ENCODE measurements at places on chromosomes 5 and 9.

DNA sequence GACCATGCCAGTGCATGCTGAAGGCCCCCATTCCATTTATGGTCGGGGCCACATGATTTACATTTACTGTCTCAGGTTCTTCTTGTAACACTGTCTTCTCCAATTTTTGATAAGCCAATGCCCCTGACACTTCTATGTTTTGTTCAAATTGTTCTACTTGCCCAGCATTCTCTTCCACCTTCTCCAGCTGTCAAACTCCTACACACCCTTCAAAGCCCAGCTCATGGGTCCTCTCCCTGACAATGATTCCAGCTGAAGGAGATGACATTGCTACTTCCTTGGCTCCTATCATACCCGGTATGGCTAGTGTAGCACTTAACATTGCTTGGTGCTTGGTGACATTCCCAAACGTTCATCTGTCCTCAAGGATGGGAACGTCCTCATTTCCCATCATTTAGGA lies 41.1 kb upstream of the KCNMB1 start:
- H3K4me3 ChIP-seq: no peak overlapping the region
- H3K27me3 ChIP-seq: no peaks in the 10 kb centered on the region
- H3K36me3 ChIP-seq: no peaks in the 10 kb centered on the region
- no peaks in the 10 kb centered on the region for H3K4me1 ChIP-seq
- H3K27ac ChIP-seq: no peak overlapping the region
- DNase-seq: no peak

DNA sequence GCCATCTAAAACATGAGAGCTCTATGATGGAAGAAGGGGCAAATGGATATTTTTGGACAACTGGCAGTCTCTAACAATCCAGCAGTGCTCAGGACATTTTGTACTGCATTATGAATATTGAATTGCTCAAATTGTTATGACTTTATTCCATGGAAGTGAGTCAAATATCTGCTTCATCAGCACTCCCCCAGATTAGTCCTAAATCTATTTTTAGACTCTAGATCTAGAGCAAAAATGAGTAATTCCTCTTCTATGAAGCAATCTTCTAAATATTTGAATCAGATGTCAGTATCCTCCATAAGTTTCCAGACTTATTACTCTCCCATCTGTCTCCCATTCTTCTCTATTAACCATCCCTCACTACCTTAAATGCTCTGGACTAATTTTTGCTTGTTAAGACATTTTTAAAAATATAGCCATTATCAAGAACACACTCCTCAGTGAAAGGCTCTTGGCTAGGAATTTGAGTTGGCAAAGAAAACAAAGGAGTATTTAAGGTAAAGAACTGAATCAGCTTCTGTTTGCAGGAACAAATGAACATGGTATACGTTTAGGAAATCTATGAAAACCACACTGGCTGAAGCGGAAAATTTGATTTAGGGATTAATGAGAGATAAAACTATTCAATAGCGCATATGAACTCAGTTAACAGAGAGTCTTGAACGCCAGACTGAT lies 300.9 kb downstream of the MCTP1 start:
- no peaks in the 10 kb centered on the region for H3K36me3 ChIP-seq
- no peaks in the 10 kb centered on the region for H3K4me1 ChIP-seq
- H3K27ac ChIP-seq: no peak overlapping the region
- no peaks in the 10 kb centered on the region for H3K27me3 ChIP-seq
- DNase-seq: no peak
- no peak overlapping the region for H3K4me3 ChIP-seq

DNA sequence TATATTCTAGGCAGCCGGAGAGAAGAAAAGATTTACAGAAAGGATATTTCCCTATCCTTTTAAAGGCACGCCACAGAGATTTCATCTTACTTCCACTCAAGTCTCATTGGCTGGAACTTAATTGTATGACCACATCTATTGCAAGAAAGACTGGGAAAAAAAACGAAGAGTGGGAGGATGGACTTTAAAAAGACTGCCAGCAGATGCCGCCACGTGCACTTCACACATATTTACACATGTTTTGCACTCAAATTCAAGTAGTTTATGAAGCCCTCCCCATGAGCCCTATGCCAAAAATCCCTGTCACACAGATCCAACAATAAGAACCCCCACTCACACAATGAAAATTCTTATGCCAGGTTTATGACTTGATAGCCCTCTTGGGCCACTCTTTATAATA lies 138.5 kb upstream of the TYRP1 start:
- DNase-seq: peak; percentile 6
- H3K36me3 ChIP-seq: no peaks in the 10 kb centered on the region
- no peak overlapping the region for H3K4me3 ChIP-seq
- no peaks in the 10 kb centered on the region for H3K27me3 ChIP-seq

DNA sequence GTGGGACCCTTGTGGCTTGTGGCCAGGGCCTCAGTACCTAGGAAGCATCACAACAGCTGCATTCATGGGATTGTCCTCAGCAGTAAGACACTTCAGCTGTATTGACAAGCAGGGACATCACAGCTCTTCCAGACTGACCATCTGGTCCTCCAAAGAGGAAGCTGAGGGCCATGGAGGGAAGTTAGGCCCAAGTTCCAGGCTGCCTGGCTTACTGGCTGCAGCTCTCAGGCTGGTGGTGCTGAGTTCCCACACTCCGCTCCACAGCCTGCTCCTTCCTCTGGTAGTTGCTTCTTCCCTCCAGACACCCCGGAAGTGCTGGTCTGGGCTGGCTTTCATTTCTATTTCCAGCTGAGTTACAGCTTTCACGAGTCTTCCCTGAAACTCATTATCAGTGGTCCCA lies 5.7 kb upstream of the STING1 start:
- H3K4me3 ChIP-seq: no peak overlapping the region
- no peak overlapping the region for H3K27ac ChIP-seq
- H3K27me3 ChIP-seq: no peaks in the 10 kb centered on the region
- H3K4me1 ChIP-seq: no peaks in the 10 kb centered on the region

- no peak overlapping the region for H3K27ac ChIP-seq
- no peaks in the 10 kb centered on the region for H3K4me1 ChIP-seq
- no peaks in the 10 kb centered on the region for H3K27me3 ChIP-seq
Measured at GRCh38 chr5:128974567-128974966, 9.3 kb downstream of the SLC27A6 start.

- H3K4me1 ChIP-seq: no peaks in the 10 kb centered on the region
- no peak overlapping the region for H3K4me3 ChIP-seq
- no peak overlapping the region for H3K27ac ChIP-seq
- H3K36me3 ChIP-seq: no peaks in the 10 kb centered on the region
- H3K27me3 ChIP-seq: no peaks in the 10 kb centered on the region
Measured at GRCh38 chr5:118628660-118629354, 359.5 kb downstream of the DTWD2 start.

DNA sequence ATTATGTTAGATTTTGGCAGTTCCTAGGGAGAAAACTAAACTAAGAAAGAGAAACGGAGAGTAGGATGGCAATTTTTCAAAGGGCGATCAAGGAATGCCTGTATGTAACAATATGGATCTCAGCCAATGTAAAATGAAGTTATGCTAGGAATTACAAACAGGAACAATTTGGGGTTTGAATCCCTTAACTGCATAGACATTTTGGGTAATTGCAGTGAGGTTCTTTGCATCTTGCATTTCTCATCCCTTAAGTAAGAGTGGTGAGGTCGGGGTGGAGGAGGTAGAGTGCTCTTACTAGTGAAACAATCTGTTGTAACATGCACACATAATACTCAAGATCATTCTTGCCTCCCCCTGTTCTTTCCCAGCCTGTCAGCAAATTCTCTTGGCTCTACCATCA lies 137.6 kb downstream of the NPR3 start:
- H3K36me3 ChIP-seq: no peaks in the 10 kb centered on the region
- H3K27me3 ChIP-seq: no peaks in the 10 kb centered on the region
- H3K27ac ChIP-seq: no peak overlapping the region
- H3K4me1 ChIP-seq: no peaks in the 10 kb centered on the region

DNA sequence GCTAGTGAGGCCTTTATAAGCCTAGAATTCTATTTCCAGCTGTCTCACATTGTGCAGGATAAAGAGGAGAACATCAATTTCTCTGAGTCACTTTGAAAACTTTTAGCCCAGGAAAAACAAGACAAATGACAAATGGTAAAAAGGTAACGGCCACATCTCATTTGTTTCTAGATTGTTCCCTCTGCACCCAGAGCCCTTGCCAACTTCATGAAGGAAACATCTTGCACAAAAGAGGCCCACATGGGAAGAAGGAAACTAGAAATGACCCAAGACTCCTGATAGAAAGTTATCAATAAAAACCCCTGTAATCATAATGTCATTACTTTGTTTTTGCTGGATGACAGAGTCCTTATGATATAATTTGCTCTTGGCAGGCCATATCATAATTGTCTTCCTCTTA lies 5.3 kb downstream of the DPYSL3 start:
- no peak for DNase-seq
- no peaks in the 10 kb centered on the region for H3K27me3 ChIP-seq
- H3K27ac ChIP-seq: no peak overlapping the region
- H3K36me3 ChIP-seq: no peaks in the 10 kb centered on the region

DNA sequence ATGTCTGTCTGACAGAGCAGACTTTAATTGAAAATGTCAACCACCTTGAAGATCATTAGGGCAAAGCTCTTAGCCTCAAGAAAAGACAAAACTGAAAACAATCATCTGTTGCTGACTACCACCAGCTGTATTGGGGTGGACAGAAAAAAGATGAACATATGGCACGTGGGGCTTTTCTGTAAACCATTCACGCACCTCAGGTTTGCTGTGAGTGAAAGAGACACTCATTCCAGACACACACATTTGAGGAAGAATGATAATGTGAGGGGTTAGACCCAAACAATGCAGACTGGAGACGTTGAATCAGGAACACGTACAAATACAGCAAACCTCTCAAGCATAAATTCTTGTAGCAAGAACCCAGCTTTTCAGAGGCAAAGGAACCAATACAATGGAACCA lies 158.7 kb downstream of the EBF1 start:
- H3K4me3 ChIP-seq: no peak overlapping the region
- H3K4me1 ChIP-seq: no peaks in the 10 kb centered on the region
- H3K27ac ChIP-seq: no peak overlapping the region
- no peak for DNase-seq

GRCh38 chr5:93626801-93627200 lies 43.8 kb downstream of the NR2F1 start:
- no peak overlapping the region for H3K4me3 ChIP-seq
- no peaks in the 10 kb centered on the region for H3K36me3 ChIP-seq
- H3K4me1 ChIP-seq: no peaks in the 10 kb centered on the region
- no peak overlapping the region for H3K27ac ChIP-seq
- H3K27me3 ChIP-seq: no peaks in the 10 kb centered on the region

DNA sequence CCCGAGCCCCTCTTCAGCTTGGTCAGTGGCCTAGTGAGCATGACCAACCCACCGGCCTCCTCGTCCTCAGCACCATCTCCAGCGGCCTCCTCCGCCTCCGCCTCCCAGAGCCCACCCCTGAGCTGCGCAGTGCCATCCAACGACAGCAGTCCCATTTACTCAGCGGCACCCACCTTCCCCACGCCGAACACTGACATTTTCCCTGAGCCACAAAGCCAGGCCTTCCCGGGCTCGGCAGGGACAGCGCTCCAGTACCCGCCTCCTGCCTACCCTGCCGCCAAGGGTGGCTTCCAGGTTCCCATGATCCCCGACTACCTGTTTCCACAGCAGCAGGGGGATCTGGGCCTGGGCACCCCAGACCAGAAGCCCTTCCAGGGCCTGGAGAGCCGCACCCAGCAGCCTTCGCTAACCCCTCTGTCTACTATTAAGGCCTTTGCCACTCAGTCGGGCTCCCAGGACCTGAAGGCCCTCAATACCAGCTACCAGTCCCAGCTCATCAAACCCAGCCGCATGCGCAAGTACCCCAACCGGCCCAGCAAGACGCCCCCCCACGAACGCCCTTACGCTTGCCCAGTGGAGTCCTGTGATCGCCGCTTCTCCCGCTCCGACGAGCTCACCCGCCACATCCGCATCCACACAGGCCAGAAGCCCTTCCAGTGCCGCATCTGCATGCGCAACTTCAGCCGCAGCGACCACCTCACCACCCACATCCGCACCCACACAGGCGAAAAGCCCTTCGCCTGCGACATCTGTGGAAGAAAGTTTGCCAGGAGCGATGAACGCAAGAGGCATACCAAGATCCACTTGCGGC lies 1.8 kb downstream of the EGR1 start:
- H3K27ac ChIP-seq: no peak overlapping the region
- DNase-seq: no peak
- peaks cover 30% of the 10 kb centered on the region for H3K27me3 ChIP-seq
- H3K4me1 ChIP-seq: no peaks in the 10 kb centered on the region

DNA sequence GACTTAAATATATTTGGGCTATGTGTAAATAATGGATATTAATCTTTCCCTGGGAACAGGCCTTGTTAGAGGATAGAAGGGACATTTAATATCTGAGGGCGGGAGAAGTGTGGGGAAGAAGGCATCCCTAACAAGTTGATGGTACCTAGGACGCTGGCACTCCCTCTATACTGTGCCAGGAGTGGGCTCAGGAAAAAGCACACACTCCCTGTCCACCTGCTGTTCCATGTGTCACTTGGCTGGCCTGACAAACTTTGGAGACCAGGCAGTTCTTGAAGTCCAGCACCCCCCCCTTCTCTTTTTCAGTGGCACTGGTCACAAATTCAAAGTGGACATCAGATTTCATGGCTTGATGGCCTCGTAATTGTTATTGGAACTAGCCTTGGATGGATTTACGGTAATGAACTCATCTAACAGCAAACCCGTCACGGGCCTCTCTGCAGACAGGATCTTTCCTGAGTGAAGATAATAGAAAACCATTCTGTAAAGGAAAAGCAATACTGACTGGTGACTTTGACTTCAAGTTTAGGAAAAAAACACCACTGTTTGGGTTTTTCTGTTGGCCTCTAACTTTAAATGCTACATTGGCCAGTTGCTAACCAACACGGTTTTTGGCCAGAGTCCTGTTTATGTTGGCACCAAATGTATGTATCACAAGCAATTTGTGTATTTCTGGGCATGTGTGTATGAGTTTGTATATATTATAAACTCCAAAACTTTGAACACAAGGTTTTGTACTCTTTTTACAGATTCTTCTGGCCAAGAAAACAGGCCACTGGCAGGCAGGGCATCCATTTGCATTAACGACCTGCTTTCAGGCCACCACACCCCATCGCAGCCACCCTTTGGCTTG lies 552.6 kb downstream of the CCDC171 start:
- no peaks in the 10 kb centered on the region for H3K4me1 ChIP-seq
- no peak overlapping the region for H3K4me3 ChIP-seq
- no peak overlapping the region for H3K27ac ChIP-seq
- no peak for DNase-seq
- no peaks in the 10 kb centered on the region for H3K27me3 ChIP-seq
- H3K36me3 ChIP-seq: no peaks in the 10 kb centered on the region

DNA sequence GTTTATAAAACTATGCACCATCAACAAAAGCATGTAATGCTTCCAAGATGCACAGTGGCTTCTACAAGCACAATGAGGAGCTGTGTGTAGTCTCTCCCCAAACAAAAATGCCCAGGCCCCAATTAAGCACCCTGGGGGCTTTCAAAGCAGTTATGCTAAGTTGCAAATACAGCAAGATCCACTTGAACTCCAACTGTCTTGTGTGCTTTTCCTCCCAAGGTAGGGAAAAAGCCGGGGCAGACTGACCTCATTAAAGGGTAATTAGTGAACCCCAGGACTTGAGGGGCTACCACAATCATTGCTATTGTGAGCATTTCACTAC lies 13.1 kb downstream of the ZNF608 start:
- H3K36me3 ChIP-seq: no peaks in the 10 kb centered on the region
- H3K27me3 ChIP-seq: no peaks in the 10 kb centered on the region
- H3K4me3 ChIP-seq: no peak overlapping the region
- DNase-seq: no peak

GRCh38 chr9:101408374-101409078 lies 9.9 kb downstream of the ZNF189 start:
- no peak for DNase-seq
- H3K4me3 ChIP-seq: no peak overlapping the region
- H3K4me1 ChIP-seq: no peaks in the 10 kb centered on the region
- no peak overlapping the region for H3K27ac ChIP-seq

Measured in MM.1S (cell line).